H1 (cell line): ENCODE measurements at places on chromosomes 1 and 21. TPM values are rescaled to one million over a fixed set of nuclear protein-coding genes. Genes with fewer than 3 reads are reported as not detected.

DNA sequence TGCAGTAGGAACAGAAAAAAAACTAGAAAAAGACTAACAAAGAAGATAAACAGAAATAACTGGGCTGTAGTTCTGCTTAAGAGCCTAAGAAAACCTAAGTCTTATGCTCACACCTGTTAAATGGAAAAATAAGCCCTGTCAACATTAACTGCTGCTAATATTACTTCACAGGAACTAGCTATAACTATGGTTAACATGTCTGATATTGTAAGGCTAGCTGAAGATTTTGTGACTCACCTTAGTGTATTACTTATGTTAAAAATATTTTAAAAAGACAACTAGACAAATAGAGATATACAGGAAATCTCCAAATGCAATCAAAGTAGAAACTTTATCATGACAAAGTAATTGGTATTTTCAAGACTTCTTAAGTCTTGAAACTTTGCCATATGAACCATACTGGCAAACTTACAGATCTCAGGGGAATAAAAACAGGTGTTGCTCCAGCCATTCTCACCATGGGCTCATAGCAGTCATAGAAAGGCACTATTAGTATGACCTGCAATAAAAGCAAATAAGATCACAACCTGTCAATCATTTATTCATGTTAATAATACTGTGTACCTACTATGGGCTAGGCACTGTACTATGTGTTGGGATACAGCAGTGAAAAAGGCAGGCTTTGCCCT is 30.7 kb downstream of the KYAT3 start:
- no peaks in the 10 kb centered on the region for H3K4me1 ChIP-seq
- H3K36me3 ChIP-seq: peaks cover 40% of the 10 kb centered on the region
- DNase-seq: no peak
- H3K27ac ChIP-seq: no peak overlapping the region
- no peak overlapping the region for H3K4me3 ChIP-seq

DNA sequence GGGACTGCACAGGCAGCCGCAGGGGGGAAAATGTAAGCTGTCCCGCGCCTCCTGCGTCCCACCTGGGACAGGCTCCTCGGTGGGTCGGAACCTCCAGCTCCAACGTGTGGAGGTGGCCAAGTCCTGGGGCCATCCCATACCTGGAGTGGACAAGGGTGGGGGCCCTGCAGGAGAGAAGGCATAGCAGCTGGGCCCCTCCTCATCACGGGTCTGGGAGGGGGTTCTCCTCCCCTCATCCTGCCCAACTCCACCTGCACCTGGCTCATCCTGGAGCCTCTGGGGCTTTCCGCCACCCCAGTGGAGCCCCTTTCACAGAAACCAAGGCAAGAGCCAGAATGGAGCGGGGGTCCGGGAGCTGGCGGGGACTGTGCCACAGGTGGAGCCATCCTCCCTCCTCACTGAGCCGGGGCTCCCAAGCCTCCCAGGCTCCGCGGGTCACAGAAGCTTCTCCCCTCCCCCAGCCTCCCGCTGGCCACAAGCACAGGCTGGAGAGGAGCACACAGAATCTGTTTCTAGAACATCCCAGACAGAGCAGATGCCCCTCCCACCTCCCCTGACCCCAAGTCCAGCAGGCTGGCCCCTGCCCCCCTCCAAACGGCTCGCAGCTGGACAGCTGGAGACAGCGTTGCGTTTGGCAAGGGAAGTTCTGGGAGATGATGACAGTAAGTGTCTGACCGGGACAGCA is 65.8 kb downstream of the MEGF6 start:
- DNase-seq: no peak
- H3K4me3 ChIP-seq: no peak overlapping the region
- H3K27me3 ChIP-seq: no peaks in the 10 kb centered on the region
- no peak overlapping the region for H3K27ac ChIP-seq
- no peaks in the 10 kb centered on the region for H3K4me1 ChIP-seq
- H3K36me3 ChIP-seq: no peaks in the 10 kb centered on the region

GRCh38 chr1:41589395-41589794 is 104.9 kb upstream of the EDN2 start:
- H3K4me3 ChIP-seq: no peak overlapping the region
- H3K36me3 ChIP-seq: no peaks in the 10 kb centered on the region
- no peak for DNase-seq
- H3K27ac ChIP-seq: no peak overlapping the region
- H3K4me1 ChIP-seq: no peaks in the 10 kb centered on the region

DNA sequence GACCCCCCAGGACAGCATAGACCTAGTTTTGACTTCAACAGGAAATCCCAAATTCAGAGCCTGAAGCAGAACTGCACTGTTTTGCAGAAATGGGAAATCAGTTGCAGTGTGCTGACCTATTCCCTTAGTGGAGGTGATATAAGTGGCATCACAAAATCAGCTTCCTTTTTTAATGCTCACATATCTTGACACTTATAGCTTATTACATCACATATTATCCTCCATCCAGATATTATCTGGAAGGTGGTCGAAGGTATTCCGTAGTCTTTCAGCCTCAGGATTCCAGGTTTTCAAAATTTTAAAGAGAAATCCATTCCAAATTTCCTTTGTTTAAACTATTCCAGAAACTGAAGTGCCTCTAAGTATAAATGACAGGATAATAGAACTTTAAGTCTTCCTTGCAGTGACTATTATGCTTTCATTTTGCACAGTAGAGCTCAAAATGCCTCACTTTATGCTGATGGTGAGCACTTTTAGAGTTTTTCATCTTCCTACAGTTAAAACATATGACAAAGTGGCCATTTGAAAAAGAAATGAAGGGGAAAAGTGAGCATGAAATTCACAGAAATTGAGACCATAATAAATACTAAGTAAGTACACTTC is 106.4 kb upstream of the DPYD start:
- no peaks in the 10 kb centered on the region for H3K36me3 ChIP-seq
- no peak for DNase-seq
- no peak overlapping the region for H3K27ac ChIP-seq
- H3K4me3 ChIP-seq: no peak overlapping the region
- no peaks in the 10 kb centered on the region for H3K4me1 ChIP-seq

- no peaks in the 10 kb centered on the region for H3K27me3 ChIP-seq
- DNase-seq: no peak
- H3K4me1 ChIP-seq: peaks cover 25% of the 10 kb centered on the region
- H3K4me3 ChIP-seq: no peak overlapping the region
- no peak overlapping the region for H3K27ac ChIP-seq
- peaks cover 82% of the 10 kb centered on the region for H3K36me3 ChIP-seq
Measured at GRCh38 chr1:42941640-42942330, 16.9 kb downstream of the SLC2A1 start.

GRCh38 chr1:38832370-38832734 is 27.2 kb downstream of the RRAGC start:
- H3K36me3 ChIP-seq: no peaks in the 10 kb centered on the region
- no peaks in the 10 kb centered on the region for H3K27me3 ChIP-seq
- H3K4me1 ChIP-seq: peaks cover 2% of the 10 kb centered on the region
- no peak overlapping the region for H3K4me3 ChIP-seq
- no peak overlapping the region for H3K27ac ChIP-seq

DNA sequence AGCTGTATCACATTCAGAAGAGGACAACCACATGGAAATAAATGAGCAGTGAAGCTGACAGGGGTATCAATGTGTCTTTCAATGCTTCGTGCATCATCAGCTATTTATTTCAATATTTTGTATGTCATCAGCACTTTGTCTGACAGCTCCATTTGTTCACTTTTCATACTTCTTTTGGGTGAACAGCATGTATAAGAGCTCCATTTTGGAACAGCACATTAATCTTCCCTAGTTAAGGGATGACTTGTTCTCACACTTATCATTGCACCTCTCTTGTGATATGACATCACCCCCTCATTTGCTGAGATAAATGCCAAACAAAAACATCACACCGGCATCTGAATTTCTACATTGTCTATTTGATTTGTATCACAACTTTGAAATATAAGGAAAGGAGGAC is 190.6 kb upstream of the SAMSN1 start:
- no peak for DNase-seq
- no peaks in the 10 kb centered on the region for H3K4me1 ChIP-seq
- no peak overlapping the region for H3K27ac ChIP-seq
- H3K27me3 ChIP-seq: no peaks in the 10 kb centered on the region
- no peak overlapping the region for H3K4me3 ChIP-seq

GRCh38 chr1:84973498-84974334 is 23.2 kb downstream of the MCOLN2 start:
- H3K27me3 ChIP-seq: no peaks in the 10 kb centered on the region
- no peak overlapping the region for H3K4me3 ChIP-seq

DNA sequence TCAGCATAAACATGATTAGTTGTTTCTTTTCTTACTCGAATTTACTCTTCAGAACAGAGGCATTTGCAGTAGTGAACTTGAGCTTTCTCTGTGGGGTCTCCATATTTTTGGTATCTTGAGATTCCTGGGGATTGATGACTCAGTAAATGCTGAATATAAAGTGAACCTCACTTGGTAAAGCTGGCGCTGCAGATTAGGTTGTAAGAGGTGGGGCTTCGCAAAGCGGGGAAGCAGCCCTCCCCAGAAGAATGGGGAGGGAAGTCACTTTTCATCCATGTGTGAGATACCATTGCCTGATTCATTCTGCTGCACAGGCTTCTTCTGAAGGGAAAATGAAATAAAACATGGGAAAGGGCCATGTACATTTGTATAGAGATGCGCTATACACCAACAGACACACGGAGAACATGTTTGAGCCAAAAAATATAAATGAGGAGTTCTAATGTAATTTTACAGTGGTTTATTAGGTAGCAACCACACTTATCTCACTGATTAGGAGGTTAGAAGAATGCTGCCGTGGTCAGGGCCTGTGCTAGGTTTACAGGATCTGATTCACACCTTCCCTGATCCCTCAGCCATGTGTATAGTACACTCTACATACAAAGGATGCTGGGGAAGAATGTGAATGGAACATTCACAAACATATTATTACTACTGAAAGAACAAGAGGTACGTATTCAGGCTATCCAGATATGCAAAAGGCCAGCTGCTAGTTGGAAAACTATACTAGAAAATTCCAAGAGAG is 63.5 kb downstream of the DNTTIP2 start:
- H3K4me1 ChIP-seq: peaks cover 21% of the 10 kb centered on the region; the same call in 1 of the 2 replicates
- H3K27me3 ChIP-seq: no peaks in the 10 kb centered on the region
- DNase-seq: no peak
- H3K4me3 ChIP-seq: no peak overlapping the region

The ADGRL4 gene
- 0.48 and 0.60 TPM in 2 replicates for total RNA-seq

The OXCT2 gene
- 2.9 TPM in 2 replicates for total RNA-seq

The PTGS2 gene
- total RNA-seq: 0.23 and 0.35 TPM in 2 replicates

DNA sequence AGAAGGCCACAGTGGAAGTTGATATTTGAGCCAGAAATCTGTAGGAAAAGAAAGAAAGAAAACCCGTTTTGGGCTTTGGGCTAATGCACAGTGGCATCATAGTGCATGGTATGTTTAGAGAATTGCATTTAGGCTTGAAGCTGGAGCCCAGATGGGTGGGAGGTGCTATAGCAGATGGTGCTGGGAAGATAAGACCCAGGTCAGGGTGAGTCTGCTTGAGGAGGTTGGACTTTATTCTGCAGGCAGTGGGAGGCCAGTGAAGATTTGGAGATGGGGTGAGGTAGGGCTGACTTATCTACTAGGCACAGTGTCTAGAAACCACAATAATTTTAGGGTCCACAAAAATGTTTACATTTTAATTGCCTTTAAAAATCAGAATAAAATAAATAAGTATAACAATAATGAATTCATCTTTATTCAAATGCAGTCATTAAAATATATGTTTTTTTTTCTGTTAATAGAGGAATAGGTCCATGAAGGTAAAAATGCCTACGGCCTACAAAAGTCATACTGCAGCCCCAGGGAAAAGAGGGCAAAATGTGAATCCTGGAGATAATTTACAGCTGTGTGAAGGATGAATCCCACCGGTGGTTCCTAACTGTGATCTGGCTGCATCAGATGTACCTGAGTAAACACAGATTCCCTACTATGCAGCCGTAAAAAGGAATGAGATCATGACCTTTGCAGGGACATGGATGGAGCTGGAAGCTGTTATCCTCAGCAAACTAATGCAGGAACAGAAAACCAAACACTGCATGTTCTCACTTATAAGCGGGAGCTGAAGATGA is 8.7 kb downstream of the DNAJC6 start:
- H3K27ac ChIP-seq: no peak overlapping the region
- no peaks in the 10 kb centered on the region for H3K4me1 ChIP-seq
- no peaks in the 10 kb centered on the region for H3K36me3 ChIP-seq
- H3K27me3 ChIP-seq: no peaks in the 10 kb centered on the region

GRCh38 chr21:34261841-34262468 is 101.9 kb upstream of the KCNE2 start:
- no peak for DNase-seq
- no peaks in the 10 kb centered on the region for H3K4me1 ChIP-seq
- no peak overlapping the region for H3K27ac ChIP-seq
- no peaks in the 10 kb centered on the region for H3K27me3 ChIP-seq
- H3K4me3 ChIP-seq: no peak overlapping the region

The NLRP3 gene
- total RNA-seq: 0.19 and 0.23 TPM in 2 replicates
